Hindlimb muscle (tissue), 1 donor: ENCODE measurements at places on chromosomes 12 and 14. TPM values are rescaled to one million over a fixed set of nuclear protein-coding genes. Genes with fewer than 3 reads are reported as not detected.

RD3L gene
- polyA plus RNA-seq = not detected

EXOC3L4 gene
- 1.5 TPM for polyA plus RNA-seq

RCOR1 gene
- 32.1 TPM for polyA plus RNA-seq

SYNE2 gene
- polyA plus RNA-seq = 75.3 TPM

OR6C2 gene
- not detected for polyA plus RNA-seq

KRT83 gene
- not detected for polyA plus RNA-seq

PHC1 gene
- 39.2 TPM for polyA plus RNA-seq

METTL1 gene
- 22.1 TPM for polyA plus RNA-seq

SLCO1A2 gene
- polyA plus RNA-seq = not detected

SLC10A1 gene
- not detected for polyA plus RNA-seq

POTEM gene
- not detected for polyA plus RNA-seq

FAM222A gene
- polyA plus RNA-seq = 11.0 TPM

TAS2R50 gene
- polyA plus RNA-seq = not detected

KRT79 gene
- polyA plus RNA-seq = 0.41 TPM

ACRBP gene
- 2.9 TPM for polyA plus RNA-seq

C12orf50 gene
- polyA plus RNA-seq = 0.27 TPM

MCRS1 gene
- 59.6 TPM for polyA plus RNA-seq

RAB21 gene
- 37.6 TPM for polyA plus RNA-seq

KRT6C gene
- polyA plus RNA-seq = not detected

SIX1 gene
- polyA plus RNA-seq = 85.1 TPM

PLEKHG7 gene
- polyA plus RNA-seq = 0.85 TPM

GNB3 gene
- polyA plus RNA-seq = 32.6 TPM

STYK1 gene
- not detected for polyA plus RNA-seq

TAS2R19 gene
- 1.3 TPM for polyA plus RNA-seq

TSHR gene
- 0.84 TPM for polyA plus RNA-seq

DBX2 gene
- 0.12 TPM for polyA plus RNA-seq

CLIP1 gene
- polyA plus RNA-seq = 21.7 TPM

HHIPL1 gene
- 1.5 TPM for polyA plus RNA-seq

LTBR gene
- polyA plus RNA-seq = 53.9 TPM
